ENCODE measurements at places on chromosomes 4 and X. TPM values are rescaled to one million over a fixed set of nuclear protein-coding genes. Genes with fewer than 3 reads are reported as not detected.

The ADAMTS3 gene
- total RNA-seq, result 5.0 TPM

The ANXA3 gene
- total RNA-seq, result 31.2 TPM

The AFF2 gene
- total RNA-seq, result 6.6 TPM

The NXF2 gene
- total RNA-seq, result not detected

The LAMTOR3 gene
- total RNA-seq, result 69.9 TPM

The COL4A6 gene
- 1.3 TPM for total RNA-seq

The PLXNA3 gene
- 11.9 TPM for total RNA-seq

The CXorf49 gene
- not detected for total RNA-seq

The IBSP gene
- total RNA-seq, result not detected

The NAA11 gene
- not detected for total RNA-seq

The RGN gene
- total RNA-seq, result 2.4 TPM

The EXOC1L gene
- not detected for total RNA-seq

The SCML2 gene
- total RNA-seq, result 1.5 TPM

The ASMT gene
- total RNA-seq, result not detected

The NDP gene
- 0.41 TPM for total RNA-seq

The TXLNG gene
- total RNA-seq, result 13.9 TPM

The DDX53 gene
- not detected for total RNA-seq

The ENPEP gene
- total RNA-seq, result 5.9 TPM

The TFE3 gene
- 18.9 TPM for total RNA-seq

The LIMCH1 gene
- 0.82 TPM for total RNA-seq

The SPANXA2 gene
- not detected for total RNA-seq

The MCUB gene
- 32.5 TPM for total RNA-seq

The STBD1 gene
- 3.6 TPM for total RNA-seq

The ANK2 gene
- total RNA-seq, result 200 TPM

The SMIM31 gene
- total RNA-seq, result not detected

The GRIA3 gene
- 10.1 TPM for total RNA-seq

The RADX gene
- total RNA-seq, result 18.8 TPM

The ADH1A gene
- total RNA-seq, result 0.27 TPM

The SPACA5 gene
- not detected for total RNA-seq

The BRS3 gene
- total RNA-seq, result not detected

The CCDC120 gene
- total RNA-seq, result 1.2 TPM

The PRKX gene
- total RNA-seq, result 7.5 TPM

The ARHGEF38 gene
- not detected for total RNA-seq

The CT45A5 gene
- total RNA-seq, result not detected

The ADH7 gene
- not detected for total RNA-seq

The SLC10A6 gene
- 0.18 TPM for total RNA-seq

The PCDH7 gene
- 172 TPM for total RNA-seq

The ZNF674 gene
- 5.2 TPM for total RNA-seq

The MAPK10 gene
- 69.6 TPM for total RNA-seq

The CABS1 gene
- total RNA-seq, result not detected

The ZNF718 gene
- 4.5 TPM for total RNA-seq

The TBX22 gene
- total RNA-seq, result not detected

The FRYL gene
- total RNA-seq, result 43.8 TPM

The CXXC4 gene
- not detected for total RNA-seq

The USP17L24 gene
- not detected for total RNA-seq

The RASL11B gene
- not detected for total RNA-seq

The STATH gene
- not detected for total RNA-seq

The MAGEB10 gene
- total RNA-seq, result not detected

The PRDM8 gene
- total RNA-seq, result 7.8 TPM

The CLTRN gene
- not detected for total RNA-seq

The MAP7D2 gene
- total RNA-seq, result 1.2 TPM

The NPNT gene
- not detected for total RNA-seq

The SLIT2 gene
- total RNA-seq, result 46.4 TPM

The LEF1 gene
- total RNA-seq, result 0.63 TPM

The DTHD1 gene
- total RNA-seq, result not detected

The NPY1R gene
- 0.09 TPM for total RNA-seq
